NCI-H1048 (cell line): ENCODE measurements at places on chromosomes 5 and 9.

- no peak for DNase-seq
Measured at GRCh38 chr5:17169507-17169906, 47.9 kb upstream of the BASP1 start.

- no peak for DNase-seq
Measured at GRCh38 chr9:105269593-105269992, 25.1 kb downstream of the SLC44A1 start.

DNA sequence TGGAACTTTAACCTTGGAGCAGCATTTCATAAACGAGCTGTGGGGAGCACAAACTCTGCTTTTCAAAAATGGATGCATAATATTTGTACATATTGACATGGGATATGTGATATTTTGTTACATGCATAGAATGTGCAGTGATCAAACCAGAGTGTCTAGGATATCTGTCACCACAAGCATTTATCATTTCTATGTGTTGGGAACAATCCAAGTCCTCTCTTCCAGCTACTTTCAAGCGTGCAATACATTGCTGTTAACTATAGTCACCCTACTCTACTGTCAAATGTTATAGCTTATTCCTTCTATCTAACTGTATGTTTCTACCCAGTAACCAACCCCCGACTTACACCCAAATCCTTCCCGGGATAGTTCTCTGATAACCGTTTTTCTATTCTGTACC is 15.0 kb upstream of the C5orf58 start:
- DNase-seq, result no peak

GRCh38 chr9:110128664-110129329 is 79.2 kb downstream of the C9orf152 start:
- DNase-seq, result no peak

- DNase-seq, result no peak
Measured at GRCh38 chr5:37701868-37702267, 138.0 kb downstream of the GDNF start.

GRCh38 chr5:126852091-126852571 is 75.2 kb downstream of the LMNB1 start:
- no peak for DNase-seq

GRCh38 chr5:143428155-143428554 is 24.7 kb upstream of the NR3C1 start:
- no peak for DNase-seq

DNA sequence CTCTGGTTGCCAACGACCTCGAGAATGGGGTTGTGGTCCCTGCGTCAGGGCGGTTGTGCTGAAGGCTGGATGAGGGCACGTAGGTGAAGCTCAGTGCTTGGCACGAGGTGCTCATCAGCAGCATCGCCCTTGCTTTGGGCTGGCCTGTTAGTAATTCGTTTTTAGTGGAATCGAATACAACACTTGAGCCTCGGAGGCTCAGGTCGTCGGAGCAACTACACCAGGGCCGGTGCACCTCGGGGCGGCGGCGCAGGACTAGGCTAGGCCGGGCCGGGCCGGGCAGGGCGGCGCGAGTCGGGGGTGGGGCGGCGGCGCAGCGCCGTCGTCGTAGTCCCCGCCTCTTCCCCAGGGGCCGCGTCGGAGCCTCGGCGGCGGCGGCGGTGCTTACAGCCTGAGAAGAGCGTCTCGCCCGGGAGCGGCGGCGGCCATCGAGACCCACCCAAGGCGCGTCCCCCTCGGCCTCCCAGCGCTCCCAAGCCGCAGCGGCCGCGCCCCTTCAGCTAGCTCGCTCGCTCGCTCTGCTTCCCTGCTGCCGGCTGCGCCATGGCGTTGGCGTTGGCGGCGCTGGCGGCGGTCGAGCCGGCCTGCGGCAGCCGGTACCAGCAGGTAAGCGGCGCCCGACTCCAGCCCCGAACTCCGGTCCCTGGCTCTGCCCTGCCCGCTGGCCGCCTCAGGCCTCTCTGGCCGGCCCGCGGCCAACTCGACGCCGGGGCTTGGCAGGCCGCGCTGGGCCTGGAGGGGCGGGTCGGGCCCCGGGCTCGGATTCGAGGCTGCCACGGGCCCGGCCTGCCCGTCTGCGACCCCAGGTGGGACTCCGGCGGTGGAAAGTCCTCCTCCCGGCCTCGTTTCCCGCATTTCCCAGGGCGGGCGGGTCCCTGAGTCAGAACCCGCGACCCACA is at the start of gene NDFIP1:
TSS of gene NDFIP1 (plus strand) at position 348 of the 899 bp plus-strand sequence. CDS start at position 544, 196 bp downstream.
- DNase-seq, result peak; percentile 7

GRCh38 chr5:128408622-128409021 is 129.4 kb downstream of the FBN2 start:
- DNase-seq, result no peak

GRCh38 chr5:129461711-129462332 is 1.7 kb downstream of the ADAMTS19 start:
- no peak for DNase-seq

DNA sequence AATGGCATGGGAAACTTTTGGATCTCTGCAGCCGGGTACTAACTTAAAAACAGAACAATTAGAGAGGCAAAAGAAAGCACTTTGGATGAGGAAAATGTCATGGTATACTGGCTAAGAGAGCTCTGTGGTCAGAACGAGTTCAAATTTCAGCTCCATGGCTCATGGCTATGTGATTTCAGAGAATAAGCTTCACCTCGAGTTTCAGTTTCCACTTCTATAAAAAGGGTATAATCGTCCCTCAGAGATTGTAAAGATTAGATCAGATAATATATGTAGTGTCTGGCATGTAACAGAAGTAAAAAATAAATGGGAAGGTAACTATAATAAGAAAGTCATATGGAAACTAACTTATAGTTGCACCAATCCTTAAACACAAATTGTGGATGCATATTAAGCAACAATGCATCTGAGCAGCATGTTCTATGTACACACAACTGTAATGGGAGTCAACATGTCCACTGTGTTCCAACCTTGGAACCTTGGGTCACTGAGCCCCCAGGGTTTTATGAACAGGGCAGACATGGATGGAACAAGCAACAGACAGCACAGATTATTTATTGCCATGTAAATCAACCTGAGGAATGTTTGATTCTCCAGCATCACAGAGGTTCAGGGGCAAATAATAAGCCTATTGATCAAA is 145.4 kb downstream of the MAPKAP1 start:
- no peak for DNase-seq

DNA sequence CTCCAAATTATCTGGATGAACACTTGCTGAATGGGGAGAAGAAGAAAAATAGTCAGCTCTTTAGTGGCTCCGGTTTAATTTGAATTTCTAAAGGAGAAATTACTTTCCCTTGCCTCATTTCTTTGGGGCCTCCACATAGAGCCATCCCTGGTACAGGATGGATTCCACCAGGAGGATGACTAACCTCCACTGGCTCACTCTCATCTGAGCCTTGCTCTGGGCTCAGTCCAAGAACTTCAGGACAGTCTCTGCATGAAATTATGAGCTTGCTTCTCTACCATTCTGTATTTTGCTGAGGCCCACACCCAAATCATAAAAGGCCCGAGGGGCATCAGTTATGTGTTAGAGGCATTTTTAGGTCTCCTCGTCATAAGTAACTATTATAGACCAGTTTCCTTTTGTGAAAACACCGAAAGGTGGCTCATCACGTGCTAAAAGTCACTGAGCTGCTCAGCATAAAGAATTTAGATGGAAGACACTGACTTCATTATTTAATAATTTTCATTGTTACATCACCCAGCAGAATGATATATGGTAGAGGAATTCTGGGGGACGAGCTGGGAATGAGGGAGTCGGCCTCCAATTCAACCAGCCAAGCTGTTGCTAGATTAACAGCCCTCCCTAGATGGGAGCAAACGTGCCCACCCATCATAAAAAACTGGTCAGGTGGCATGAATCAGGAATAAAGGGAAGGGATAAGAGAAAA is 222.1 kb downstream of the TARS1 start:
- DNase-seq, result no peak

- DNase-seq, result no peak
Measured at GRCh38 chr9:108282872-108283271, 572.9 kb downstream of the ACTL7B start.

- no peak for DNase-seq
Measured at GRCh38 chr5:28576022-28576421, 1537.6 kb upstream of the CDH9 start.

DNA sequence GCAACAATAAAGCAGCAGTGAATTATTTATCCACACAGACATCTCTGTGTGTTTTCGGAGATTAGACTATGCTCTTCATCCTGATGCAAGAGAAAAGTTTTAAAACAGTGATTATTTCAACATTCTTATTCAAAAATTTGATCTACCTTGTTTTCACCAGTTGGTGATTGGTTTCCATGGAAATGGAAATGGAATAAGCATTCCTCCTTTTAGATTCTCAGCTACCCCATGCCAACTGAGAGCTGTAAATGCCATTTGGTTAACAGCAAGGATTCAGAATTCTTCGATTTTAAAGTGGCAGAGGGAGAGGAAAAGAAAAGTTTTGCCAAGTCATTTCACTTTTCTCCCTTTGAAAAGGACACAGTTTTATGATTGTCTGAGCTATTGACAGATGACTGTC is 154.7 kb downstream of the PCSK5 start:
- DNase-seq, result no peak

GRCh38 chr9:99513441-99514112 is 291.5 kb downstream of the SEC61B start:
- DNase-seq, result no peak

GRCh38 chr5:30001826-30002225 is 1191.7 kb upstream of the CDH6 start:
- no peak for DNase-seq

GRCh38 chr5:136080483-136081216 is 51.9 kb downstream of the TGFBI start:
- no peak for DNase-seq
